Effector memory CD4-positive, alpha-beta T cell (primary cell): ENCODE measurements at places on chromosomes 6 and 20.

DNA sequence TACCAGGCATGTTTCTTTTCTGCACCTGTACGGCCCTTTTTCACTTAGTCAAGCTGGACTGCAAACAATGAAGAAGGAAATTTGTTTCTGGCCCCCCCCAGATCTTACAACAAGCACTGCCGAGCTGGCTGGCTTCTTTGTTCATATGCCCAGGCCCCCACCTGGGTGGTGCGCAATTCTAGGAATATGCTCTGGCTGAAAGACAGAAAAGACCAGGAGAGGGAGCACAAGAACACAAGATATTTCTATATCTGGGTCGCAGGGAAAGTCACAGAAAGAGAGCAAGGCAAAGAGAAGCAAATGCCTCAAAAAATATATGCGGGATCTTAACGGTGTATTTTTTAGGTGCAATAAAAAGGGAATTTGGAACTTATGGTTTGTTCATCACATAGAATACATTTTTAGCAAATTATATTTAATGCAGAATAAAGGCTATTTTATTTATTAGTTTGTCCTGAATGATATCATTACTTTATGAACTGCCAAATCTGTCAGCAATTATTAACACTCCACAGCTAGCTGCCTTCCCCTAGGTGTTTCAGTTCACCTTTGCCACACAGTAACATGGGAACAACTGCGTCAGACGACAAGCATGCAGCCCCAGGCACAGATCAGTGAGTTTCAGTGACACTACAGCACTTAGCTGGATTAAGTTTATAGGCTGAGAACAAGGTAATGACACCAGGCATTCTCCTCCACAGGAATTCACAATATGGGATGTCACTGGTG, 76.5 kb downstream of the GJA10 start:
- DNase-seq = no peak
- H3K27ac ChIP-seq = no peak overlapping the region
- no peaks in the 10 kb centered on the region for H3K4me1 ChIP-seq
- H3K4me3 ChIP-seq = no peak overlapping the region
- peaks cover 4% of the 10 kb centered on the region for H3K36me3 ChIP-seq
- no peaks in the 10 kb centered on the region for H3K27me3 ChIP-seq

- no peak overlapping the region for H3K27ac ChIP-seq
- no peaks in the 10 kb centered on the region for H3K27me3 ChIP-seq
- peaks cover 10% of the 10 kb centered on the region for H3K4me1 ChIP-seq
These were observed 9.2 kb downstream of the PHF3 start for GRCh38 chr6:63644668-63645326.

GRCh38 chr6:41921712-41921998, 356 bp downstream of the BYSL start:
- peaks cover under 1% of the 10 kb centered on the region for H3K36me3 ChIP-seq
- DNase-seq = no peak
- H3K27ac ChIP-seq = peak overlapping the region; percentile 97
- H3K4me1 ChIP-seq = peaks cover 20% of the 10 kb centered on the region

- H3K27me3 ChIP-seq = no peaks in the 10 kb centered on the region
- no peak overlapping the region for H3K27ac ChIP-seq
- no peaks in the 10 kb centered on the region for H3K36me3 ChIP-seq
- no peak overlapping the region for H3K4me3 ChIP-seq
- H3K4me1 ChIP-seq = no peaks in the 10 kb centered on the region
These were observed 116.7 kb upstream of the NRSN1 start for GRCh38 chr6:24009319-24009718.

DNA sequence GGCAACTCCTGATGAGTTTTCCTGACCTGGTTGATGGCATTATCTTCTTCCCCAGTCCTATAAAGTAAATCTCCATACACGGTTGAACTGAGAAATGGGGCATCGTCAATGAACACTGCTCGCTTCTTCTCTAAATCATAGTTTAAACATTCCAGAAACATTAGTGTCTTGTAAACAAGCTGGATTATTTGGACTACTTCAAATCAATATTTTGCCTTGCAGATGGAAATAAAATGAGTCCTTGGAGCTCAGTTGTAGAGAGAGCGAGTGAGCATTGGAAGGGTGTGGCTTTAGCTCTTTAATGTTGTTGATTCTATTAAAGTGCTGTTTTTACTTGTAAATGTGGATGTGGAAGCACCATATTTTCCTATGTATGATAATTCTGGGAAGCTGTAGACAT, 18.4 kb downstream of the C6orf89 start:
- no peak overlapping the region for H3K4me3 ChIP-seq
- no peaks in the 10 kb centered on the region for H3K27me3 ChIP-seq
- DNase-seq = no peak
- H3K4me1 ChIP-seq = peaks cover 4% of the 10 kb centered on the region
- peaks cover 23% of the 10 kb centered on the region for H3K36me3 ChIP-seq

DNA sequence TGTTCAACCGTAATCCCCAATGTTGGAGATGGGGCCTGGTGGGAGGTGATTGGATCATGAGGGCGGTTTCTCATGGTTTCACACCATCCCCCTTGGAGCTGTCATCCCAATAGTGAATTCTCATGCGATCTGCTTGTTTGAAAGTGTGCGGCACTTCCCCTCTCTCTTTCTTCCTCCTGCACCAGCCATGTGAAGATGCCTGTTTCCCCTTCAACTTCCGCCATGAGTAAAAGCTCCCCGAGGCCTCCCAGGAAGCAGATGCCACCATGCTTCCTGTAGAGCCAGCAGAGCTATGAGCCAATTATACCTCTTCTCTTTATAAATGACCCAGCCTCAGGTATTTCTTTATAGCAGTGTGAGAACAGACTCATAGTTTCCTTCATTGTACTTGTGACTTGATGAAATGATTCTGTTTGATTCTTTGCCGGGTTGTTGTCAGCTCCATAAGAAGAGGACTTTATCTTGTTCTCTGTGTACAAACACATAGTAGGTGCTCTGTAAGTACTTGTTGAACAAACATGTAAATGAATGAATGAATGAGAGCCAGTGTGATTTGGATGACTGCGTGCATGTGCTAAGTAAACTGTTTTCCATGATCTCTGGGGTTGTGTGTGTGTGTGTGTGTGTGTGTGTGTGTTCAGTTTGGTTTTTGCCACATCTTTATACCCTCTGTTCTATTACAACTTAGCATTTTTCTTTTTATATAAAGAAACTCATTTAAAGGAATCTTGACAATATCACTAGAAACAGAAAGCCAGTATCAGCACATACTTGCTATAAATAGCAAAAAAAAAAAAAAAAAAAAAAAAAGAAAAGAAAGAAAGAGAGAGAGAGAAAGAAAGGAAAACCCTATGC, 22.5 kb upstream of the PTGIS start:
- no peak overlapping the region for H3K27ac ChIP-seq
- H3K4me1 ChIP-seq = peaks cover 23% of the 10 kb centered on the region
- no peaks in the 10 kb centered on the region for H3K36me3 ChIP-seq
- H3K4me3 ChIP-seq = no peak overlapping the region

GRCh38 chr6:15443119-15443830, 197.4 kb downstream of the JARID2 start:
- no peaks in the 10 kb centered on the region for H3K27me3 ChIP-seq
- no peak for DNase-seq
- no peak overlapping the region for H3K4me3 ChIP-seq
- H3K4me1 ChIP-seq = peaks cover 12% of the 10 kb centered on the region

DNA sequence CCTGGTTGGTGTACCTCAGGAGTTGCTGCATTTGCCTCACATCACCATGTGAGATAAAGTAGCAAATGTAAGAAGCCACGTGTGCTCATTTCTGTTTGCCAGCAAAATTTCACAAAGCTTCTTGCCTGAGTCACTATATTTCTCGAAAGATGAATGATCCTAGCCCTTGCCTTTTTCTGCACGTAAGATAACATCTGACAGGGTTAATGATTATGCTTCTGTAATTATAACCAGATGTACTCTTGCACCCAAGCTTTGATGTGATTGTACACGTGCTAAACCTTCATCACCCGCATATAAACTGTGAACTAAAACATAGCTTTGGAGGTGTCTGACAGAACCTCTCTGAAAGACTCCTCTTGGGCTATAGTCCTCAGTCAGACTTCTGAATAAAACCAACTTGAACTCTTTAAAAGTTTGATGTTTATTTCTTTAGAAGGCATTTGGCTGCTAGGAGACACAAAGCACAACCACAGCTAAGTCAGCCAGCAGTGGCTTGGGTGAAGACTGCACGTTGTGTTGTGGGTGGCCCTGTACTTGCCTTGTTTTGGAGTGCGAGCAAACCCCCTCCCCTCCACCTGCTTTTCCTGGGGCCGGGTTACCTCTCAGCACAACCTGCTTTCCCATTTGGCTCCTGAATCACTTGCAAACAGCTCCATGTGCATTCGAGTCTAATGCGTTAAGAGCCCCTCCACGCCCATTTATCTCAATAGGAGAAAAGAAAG, 19.3 kb downstream of the PROKR2 start:
- no peak overlapping the region for H3K4me3 ChIP-seq
- H3K36me3 ChIP-seq = no peaks in the 10 kb centered on the region
- H3K27me3 ChIP-seq = no peaks in the 10 kb centered on the region
- no peak for DNase-seq
- no peak overlapping the region for H3K27ac ChIP-seq
- H3K4me1 ChIP-seq = no peaks in the 10 kb centered on the region

- H3K4me3 ChIP-seq = no peak overlapping the region
- H3K4me1 ChIP-seq = no peaks in the 10 kb centered on the region
- peaks cover 10% of the 10 kb centered on the region for H3K27me3 ChIP-seq
- no peaks in the 10 kb centered on the region for H3K36me3 ChIP-seq
- H3K27ac ChIP-seq = no peak overlapping the region
- peak; percentile 59 for DNase-seq
These were observed 40.3 kb upstream of the ANGPT4 start for GRCh38 chr20:956330-956951.

GRCh38 chr6:129647044-129647443, 62.9 kb downstream of the ARHGAP18 start:
- H3K27ac ChIP-seq = no peak overlapping the region
- DNase-seq = no peak
- H3K4me1 ChIP-seq = no peaks in the 10 kb centered on the region
- no peaks in the 10 kb centered on the region for H3K36me3 ChIP-seq
- H3K4me3 ChIP-seq = no peak overlapping the region
- H3K27me3 ChIP-seq = no peaks in the 10 kb centered on the region

DNA sequence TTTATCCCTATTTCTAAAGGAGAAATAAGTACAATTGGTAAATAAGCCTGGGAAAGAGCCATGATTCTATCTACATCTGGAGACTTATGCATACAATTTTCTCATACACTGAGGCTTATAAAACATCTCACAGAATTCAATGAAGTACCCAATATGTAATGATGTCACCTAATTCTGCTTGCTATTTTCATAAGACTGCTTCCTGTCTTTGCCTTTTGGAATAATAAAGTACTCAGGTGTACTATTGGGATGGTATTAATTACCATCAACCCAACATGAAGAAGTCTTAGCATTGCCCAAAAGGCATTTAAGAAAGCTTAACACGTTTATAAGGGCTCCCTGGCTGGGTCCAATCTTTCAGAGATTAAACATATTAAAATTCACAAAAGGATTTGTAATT, 216.4 kb upstream of the TSHZ2 start:
- H3K27ac ChIP-seq = no peak overlapping the region
- H3K4me1 ChIP-seq = no peaks in the 10 kb centered on the region
- no peak overlapping the region for H3K4me3 ChIP-seq
- no peaks in the 10 kb centered on the region for H3K36me3 ChIP-seq
- DNase-seq = no peak
- H3K27me3 ChIP-seq = no peaks in the 10 kb centered on the region

- H3K27me3 ChIP-seq = no peaks in the 10 kb centered on the region
- H3K4me3 ChIP-seq = no peak overlapping the region
- DNase-seq = no peak
- no peaks in the 10 kb centered on the region for H3K36me3 ChIP-seq
These were observed 171.8 kb upstream of the BMP2 start for GRCh38 chr20:6595704-6596103.

GRCh38 chr6:107614828-107615227, 124.9 kb downstream of the SOBP start:
- H3K4me3 ChIP-seq = no peak overlapping the region
- peaks cover 12% of the 10 kb centered on the region for H3K4me1 ChIP-seq
- H3K27ac ChIP-seq = no peak overlapping the region
- no peaks in the 10 kb centered on the region for H3K27me3 ChIP-seq
- H3K36me3 ChIP-seq = no peaks in the 10 kb centered on the region

- no peak for DNase-seq
- H3K4me3 ChIP-seq = no peak overlapping the region
- no peaks in the 10 kb centered on the region for H3K4me1 ChIP-seq
- no peak overlapping the region for H3K27ac ChIP-seq
These were observed 322.0 kb upstream of the MOCS1 start for GRCh38 chr6:40256224-40256623.

- no peaks in the 10 kb centered on the region for H3K4me1 ChIP-seq
- no peak overlapping the region for H3K4me3 ChIP-seq
- H3K27ac ChIP-seq = no peak overlapping the region
- H3K36me3 ChIP-seq = no peaks in the 10 kb centered on the region
These were observed 132.9 kb upstream of the ESR1 start for GRCh38 chr6:151674578-151674977.

GRCh38 chr6:21098134-21098533, 495.4 kb upstream of the SOX4 start:
- H3K27me3 ChIP-seq = no peaks in the 10 kb centered on the region
- H3K36me3 ChIP-seq = peaks cover 3% of the 10 kb centered on the region
- no peak for DNase-seq
- H3K27ac ChIP-seq = no peak overlapping the region
- H3K4me1 ChIP-seq = no peaks in the 10 kb centered on the region

- H3K4me1 ChIP-seq = no peaks in the 10 kb centered on the region
- no peak overlapping the region for H3K4me3 ChIP-seq
- H3K36me3 ChIP-seq = no peaks in the 10 kb centered on the region
- DNase-seq = no peak
- no peak overlapping the region for H3K27ac ChIP-seq
These were observed 9.3 kb upstream of the ZFP64 start for GRCh38 chr20:52200870-52201269.

DNA sequence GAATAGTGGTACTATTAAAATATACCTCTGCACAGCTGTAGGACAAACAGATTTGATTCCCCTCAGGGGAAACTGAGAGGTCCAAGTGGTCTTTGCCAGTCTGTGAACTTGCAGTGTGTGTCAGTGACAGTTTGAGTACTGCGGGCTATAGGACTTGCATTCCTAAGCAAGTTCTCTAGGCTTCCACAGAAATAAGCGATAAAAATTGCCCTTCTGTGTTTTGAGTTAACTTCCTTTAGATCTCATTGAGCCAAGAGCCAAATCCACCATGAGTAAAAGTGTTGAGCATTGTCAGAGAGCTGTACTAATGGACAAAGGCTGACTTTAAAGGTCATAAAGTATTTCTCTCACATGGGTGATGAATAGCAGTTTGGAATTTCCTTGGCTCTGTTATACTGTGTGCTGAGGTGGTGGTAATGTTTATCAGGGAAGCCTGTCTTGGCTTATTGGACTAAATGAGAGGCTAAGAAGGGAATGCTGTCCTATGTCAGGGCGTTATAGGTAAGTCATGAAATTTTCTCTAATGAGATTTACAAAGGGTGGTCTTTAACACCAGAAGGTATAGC, 122.6 kb upstream of the MAP3K7 start:
- no peak overlapping the region for H3K27ac ChIP-seq
- H3K27me3 ChIP-seq = no peaks in the 10 kb centered on the region
- DNase-seq = no peak
- H3K4me1 ChIP-seq = no peaks in the 10 kb centered on the region

GRCh38 chr6:101114703-101115102, 233.6 kb upstream of the ASCC3 start:
- no peak overlapping the region for H3K4me3 ChIP-seq
- peaks cover 4% of the 10 kb centered on the region for H3K27me3 ChIP-seq
- no peaks in the 10 kb centered on the region for H3K4me1 ChIP-seq
- no peak for DNase-seq
- no peaks in the 10 kb centered on the region for H3K36me3 ChIP-seq
